NCI-H187 treated with DMSO at 0.1 percent for 48 hours (cell line): ENCODE measurements at places on chromosomes 2 and 18.

DNA sequence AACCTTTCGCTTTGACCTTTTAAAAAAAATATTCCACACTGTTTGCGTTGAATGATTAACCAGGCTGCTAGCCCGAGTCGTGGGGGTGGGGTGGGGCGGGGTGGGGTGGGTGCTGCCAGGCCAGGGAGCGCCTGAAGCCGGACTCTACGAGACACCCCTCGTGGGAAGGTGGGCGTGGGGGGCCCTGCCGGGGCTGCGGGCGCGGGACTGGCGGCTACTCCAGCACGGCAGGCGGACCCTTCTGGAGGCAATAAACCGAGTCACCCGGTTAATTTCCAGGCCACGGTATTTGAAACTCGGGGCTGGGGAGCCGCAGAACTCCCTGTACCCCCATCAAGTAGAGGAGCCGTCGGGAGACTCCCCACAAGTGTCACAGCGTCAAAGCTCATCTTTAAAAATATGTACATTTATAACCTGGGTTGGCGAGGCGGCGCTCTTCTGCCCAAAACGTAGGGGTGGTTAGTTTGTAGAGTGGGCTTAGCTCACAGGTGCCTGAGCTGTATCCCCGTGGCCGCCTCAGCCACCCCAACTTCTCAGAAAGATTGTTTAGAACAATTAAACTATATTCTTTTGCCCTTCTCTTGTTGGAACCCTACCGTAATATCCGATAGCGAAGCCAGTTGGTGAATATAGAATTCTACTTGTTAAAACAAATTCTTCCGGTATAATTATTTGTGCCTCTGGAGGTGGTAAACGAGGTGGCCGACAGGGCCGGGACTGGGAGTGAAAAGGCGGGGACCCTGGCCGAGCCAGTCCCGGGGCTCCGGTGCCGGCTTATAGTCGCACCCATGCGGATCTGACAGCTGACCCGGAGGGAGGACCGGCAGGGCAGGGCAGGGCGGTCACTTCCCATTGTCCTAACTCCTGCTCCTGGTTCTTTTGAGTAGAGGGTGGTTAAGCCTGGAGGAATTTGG, 1.4 kb downstream of the B3GNT2 start:
- DNase-seq, result no peak

DNA sequence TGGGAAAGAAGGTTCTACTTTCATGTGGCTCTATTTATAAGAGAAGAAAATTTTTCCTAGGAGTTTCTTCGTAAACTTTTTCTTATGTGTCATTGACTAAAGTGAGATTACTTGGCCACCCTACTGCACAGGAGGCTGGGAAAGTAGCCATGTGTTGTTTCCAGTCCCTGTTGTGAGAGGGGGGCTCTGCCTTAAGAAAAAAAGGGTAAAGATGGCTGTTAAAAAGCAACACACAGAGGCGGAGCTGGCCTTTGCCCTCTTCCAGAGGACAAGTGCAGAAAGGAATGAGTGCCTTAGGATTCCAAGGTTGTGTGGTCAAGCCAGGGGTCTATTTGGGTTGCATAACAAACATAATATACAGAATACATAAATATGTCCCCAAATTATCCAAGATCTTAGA, 230.0 kb upstream of the CXCR4 start:
- DNase-seq, result no peak

GRCh38 chr2:239600001-239600593, 199.3 kb upstream of the HDAC4 start:
- no peak for DNase-seq

DNA sequence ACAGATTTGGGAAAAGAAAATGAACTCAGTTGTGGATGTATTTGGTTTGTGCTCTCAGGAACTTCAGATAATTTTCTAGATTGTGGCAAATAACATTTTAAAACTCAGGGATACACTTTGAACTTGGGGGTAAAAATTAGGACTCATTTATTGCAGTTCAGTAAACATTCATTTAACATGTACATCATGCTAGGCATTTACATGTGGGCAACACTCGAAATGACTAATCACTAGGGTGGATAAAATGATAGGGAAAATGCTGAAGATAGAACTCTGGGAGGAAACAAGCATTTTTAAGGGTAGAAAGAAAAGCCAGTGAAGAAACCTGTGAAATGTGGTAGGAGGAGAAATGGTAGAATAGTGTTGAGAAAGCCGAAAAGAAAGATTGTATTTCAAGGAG, 7.8 kb downstream of the FAM117B start:
- DNase-seq, result no peak
